Spinal cord (tissue), 10 donors: ENCODE measurements at places on chromosomes 3 and 15. TPM values are rescaled to one million over a fixed set of nuclear protein-coding genes. Genes with fewer than 3 reads are reported as not detected.

MCCC1 gene
- 36.1 TPM for total RNA-seq

DNA sequence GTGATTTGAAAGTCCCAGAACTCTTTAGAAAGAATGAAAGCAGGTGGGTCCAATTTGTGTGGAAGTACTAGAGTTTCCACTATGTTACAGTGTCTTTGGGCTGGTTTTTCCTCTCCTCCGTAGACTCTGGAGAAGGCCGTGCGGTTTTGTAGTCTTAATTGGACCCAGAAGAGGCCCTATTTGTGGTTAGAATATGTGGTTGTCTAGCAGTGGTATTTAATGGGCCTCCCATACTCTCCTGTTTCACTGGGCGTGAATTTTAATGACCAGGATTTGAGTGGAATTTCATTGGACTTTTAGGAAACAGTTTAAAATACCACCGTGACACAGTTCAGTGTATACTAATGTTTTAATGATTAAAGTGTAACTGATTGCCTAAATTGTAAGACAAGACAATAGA lies 182.3 kb downstream of the BBX start:
- H3K4me1 ChIP-seq: peaks cover 3% of the 10 kb centered on the region
- no peaks in the 10 kb centered on the region for H3K27me3 ChIP-seq
- no peak for DNase-seq

SKOR1 gene
- 1.6 TPM for total RNA-seq

DNA sequence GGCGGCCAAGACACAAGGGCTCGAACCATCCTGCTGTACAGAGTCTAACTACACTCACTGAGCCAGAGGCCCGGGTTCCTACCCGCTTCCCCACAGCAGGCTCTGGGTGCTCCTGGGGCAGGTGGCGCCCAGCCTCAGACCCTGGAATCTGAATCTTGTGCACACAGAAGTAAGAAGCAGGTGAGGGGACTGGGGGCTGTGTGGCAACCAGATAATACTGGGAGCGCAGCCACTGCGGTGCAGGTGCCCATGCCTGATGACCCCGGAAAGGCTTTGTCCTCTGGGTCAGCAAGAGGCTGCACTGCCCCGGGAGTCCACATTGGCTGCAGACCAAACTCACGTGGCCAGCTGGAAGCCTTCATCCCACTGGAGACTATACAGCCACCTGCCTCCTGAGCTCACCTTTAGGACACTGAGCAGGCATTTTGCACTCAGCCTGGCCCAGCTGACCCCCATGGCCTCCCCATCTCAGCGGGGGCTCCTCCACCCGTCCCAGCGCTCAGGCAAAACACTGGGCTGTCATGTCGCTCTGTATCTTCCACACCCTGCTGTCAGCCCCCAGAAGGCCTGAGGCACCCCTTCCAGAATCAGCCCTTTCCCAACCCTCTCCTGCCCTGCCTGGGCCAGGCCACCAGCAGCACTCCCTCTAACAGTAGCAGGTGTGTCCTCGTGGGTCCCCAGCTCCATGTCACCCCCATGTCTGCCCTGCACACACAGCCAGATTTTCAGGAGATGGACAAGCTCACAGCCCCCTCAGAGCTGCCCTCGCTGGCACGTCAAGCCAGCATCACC lies 101.0 kb upstream of the IQSEC1 start:
- DNase-seq: no peak
- no peaks in the 10 kb centered on the region for H3K27me3 ChIP-seq
- no peaks in the 10 kb centered on the region for H3K4me1 ChIP-seq
- no peak overlapping the region for H3K27ac ChIP-seq
- H3K4me3 ChIP-seq: no peak overlapping the region

DNA sequence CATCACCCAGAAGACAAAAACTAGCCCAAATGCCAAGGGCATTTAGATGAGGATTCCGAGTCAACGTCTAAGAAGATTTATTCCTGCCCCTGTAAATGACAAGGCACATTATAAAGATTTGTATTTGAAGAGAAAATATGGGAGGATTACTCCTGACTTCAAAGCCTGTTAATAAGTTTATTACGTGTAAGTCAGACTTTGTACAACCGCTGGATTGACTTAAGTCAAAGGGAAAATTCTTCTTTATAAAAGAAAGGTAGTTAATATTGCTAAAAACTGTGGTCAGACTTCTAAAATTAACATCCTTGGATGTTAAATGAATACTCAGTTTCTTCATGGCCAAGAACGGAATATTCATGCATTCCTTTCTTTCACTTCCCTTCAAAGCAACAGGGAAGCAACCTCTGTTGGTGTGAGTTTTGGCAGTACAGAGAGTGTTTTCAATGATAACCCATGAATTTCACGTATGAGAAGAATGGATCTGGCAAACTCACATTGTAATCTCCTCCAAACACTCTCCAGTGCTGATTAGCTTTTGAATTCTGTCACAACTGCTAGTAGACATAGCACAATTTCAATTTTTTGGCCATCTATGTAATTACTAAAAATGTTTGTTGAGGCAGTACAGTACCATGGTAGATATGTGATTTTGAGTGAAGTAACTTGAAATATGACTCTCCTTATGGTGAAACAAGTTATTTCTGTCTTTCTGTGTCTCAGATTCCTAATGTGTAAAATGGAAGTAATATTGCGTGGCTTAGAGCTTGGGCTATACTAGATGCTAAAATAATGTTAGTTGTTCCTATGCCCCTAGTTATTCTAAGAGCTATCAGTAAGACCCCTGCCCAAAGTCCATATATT lies 62.0 kb downstream of the PLD1 start:
- DNase-seq: no peak
- peak overlapping the region; percentile 4 for H3K27ac ChIP-seq
- no peaks in the 10 kb centered on the region for H3K4me1 ChIP-seq
- no peaks in the 10 kb centered on the region for H3K27me3 ChIP-seq

DNA sequence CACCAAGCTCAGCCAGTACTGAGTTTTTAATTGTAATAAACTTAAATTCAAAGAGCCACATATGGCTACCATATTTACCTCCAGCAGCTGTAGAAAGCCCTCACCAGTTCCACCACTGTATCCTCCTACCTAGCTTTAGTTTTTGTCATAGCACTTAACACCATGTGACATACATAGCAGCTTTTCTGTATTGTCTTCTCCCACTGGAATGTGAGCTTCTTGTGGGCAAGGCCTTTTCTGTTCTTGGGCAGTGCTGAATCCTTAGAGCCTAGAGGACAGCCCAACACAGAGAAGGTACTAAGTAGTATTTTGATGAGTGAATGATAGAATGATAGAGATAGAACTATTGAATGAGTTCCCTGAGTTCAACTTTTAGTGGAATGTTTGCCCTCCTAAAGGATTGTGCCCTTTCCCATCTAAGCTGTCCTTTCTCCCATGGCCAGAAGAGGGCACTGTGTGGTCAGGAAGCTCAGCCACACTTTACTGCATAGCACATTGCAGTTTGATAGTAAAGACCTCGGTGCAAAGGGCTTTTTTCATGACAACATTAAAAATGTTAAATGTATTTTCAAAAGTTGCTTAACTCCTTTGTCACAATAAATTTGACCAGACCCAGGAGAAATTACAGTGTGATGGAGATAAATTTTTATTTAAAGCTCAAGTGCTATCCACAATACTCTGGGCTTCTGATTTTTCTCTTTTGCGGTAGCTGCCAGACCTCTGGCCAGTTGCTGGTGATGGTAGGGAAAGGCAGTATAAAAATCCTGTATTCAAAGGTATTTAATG lies 115.8 kb downstream of the GHSR start:
- H3K36me3 ChIP-seq: peaks cover 8% of the 10 kb centered on the region
- H3K27me3 ChIP-seq: no peaks in the 10 kb centered on the region
- no peak overlapping the region for H3K4me3 ChIP-seq
- no peak overlapping the region for H3K27ac ChIP-seq
- peak; percentile 83 for DNase-seq

DNA sequence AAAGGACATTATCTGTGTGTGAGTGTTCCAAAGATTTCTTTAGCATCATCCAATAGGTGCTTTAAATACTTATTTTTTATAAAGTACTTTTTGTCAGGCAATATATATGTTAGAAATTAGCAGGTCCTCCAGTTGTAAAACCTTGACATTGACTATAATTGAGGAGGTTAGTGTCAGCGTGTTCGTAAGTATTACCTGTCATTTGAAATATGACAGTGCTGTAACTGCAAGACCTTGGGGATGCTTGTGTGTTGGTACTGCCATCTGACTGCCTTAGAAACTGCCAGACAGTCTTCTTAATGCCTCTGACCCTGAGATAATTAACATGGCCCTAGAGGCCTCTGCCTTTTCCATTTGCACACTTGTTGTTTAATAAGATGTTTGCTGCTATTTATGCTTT lies 170.7 kb downstream of the NAALADL2 start:
- no peak overlapping the region for H3K4me3 ChIP-seq
- no peaks in the 10 kb centered on the region for H3K4me1 ChIP-seq
- no peak for DNase-seq
- H3K36me3 ChIP-seq: no peaks in the 10 kb centered on the region
- H3K27ac ChIP-seq: no peak overlapping the region
- H3K27me3 ChIP-seq: no peaks in the 10 kb centered on the region

GRCh38 chr3:163863146-163863545 lies 1215.2 kb downstream of the SI start:
- H3K36me3 ChIP-seq: no peaks in the 10 kb centered on the region
- no peaks in the 10 kb centered on the region for H3K27me3 ChIP-seq
- H3K4me1 ChIP-seq: no peaks in the 10 kb centered on the region

DNA sequence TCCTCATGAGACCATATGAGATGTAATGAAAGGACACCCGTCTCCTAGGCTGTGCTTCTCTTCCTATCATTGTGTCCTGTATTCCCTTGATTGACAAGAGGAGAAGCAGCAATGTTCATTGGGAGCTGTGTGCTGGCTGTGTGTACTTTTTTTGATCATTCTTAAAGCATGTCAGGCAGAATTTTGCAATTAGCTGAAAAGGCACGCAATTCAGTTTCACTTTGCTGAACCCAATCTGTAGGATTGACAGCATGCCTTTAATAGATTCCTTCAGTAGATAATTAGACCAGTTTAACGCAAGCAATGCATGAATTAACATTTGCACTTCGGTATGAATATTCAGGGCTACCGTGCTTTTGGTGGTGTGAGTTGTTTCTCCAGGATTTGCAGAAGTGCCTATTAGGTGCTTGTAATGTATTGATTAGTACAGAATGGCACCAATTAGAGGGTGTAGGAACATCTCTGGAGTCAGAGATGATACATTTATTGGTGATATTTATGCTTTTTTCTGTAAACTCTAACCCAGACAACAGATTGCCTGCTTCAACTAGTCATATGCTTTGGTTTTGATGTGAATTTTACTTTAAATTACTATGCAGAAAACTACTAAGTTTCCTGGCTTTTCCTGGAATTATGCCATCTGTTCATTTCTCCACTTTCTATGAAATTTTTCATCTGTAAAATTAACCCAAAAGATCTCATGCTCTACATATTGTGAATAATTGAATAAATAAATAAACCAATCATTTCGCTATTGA lies 114.3 kb downstream of the NSUN3 start:
- no peak for DNase-seq
- H3K4me1 ChIP-seq: no peaks in the 10 kb centered on the region
- no peak overlapping the region for H3K27ac ChIP-seq
- no peak overlapping the region for H3K4me3 ChIP-seq

DNA sequence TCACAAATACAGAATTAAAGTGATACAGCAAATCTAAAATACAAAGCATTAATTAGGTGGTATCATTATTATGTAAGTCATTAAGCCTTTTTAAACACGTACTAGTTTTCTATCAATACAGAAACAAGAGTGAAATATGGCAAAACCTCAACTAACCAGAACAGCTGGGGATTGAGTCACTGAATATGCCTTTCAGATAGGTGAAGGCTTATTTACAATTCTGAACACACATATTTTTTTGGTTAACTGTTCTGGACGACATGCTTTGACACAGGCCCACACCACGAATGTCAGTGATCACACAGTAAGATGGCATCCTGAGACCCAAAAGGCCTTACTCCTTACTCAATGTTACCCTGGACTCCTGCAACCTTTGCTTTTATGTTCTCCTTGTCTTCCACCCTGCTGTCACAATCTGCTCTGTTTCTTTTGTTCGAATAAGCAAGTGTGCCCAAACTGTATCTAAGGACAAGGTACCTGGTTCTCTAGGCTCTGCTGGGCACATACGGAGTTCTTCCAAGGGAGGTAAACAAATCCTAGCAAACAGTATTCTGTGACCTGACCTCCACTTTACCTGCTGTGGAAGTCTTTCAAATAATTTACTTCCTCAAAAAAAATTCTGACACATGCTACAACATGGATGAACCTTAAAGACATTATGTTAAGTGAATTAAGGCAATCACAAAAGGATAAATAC lies 7.0 kb downstream of the SFMBT1 start:
- DNase-seq: no peak
- no peaks in the 10 kb centered on the region for H3K36me3 ChIP-seq
- no peak overlapping the region for H3K27ac ChIP-seq
- H3K4me1 ChIP-seq: no peaks in the 10 kb centered on the region
- no peaks in the 10 kb centered on the region for H3K27me3 ChIP-seq
- H3K4me3 ChIP-seq: no peak overlapping the region

LRRC3B gene
- total RNA-seq: 24.8 TPM

GRCh38 chr3:194494951-194495374 lies 8.2 kb upstream of the ATP13A3 start:
- H3K36me3 ChIP-seq: no peaks in the 10 kb centered on the region
- no peak overlapping the region for H3K27ac ChIP-seq

KIF7 gene
- 5.4 TPM for total RNA-seq

- no peak overlapping the region for H3K4me3 ChIP-seq
- H3K27me3 ChIP-seq: no peaks in the 10 kb centered on the region
- H3K27ac ChIP-seq: no peak overlapping the region
- no peaks in the 10 kb centered on the region for H3K36me3 ChIP-seq
- no peaks in the 10 kb centered on the region for H3K4me1 ChIP-seq
Observed at GRCh38 chr15:48374472-48374871, 43.2 kb downstream of the DUT start.

DNA sequence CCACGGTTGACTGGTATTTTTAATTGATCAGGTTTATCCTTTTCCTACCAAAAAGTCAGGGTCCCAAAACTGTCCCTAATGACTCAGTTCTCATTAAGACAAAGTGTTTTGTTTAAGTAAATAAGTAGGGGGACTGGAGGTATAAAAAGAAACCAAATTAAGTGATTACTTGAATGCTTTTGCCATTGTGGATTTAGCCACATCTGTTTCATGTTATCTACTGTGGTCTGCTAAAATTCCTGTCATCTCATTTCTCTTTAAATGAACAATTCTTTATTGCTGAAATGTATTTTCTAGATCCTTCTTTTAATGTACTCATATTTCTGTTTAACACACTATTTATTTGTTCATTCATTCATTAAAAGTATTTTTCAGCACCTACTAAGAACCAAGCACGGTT lies 625.9 kb upstream of the ADAMTS9 start:
- DNase-seq: no peak
- H3K36me3 ChIP-seq: no peaks in the 10 kb centered on the region
- no peaks in the 10 kb centered on the region for H3K27me3 ChIP-seq
- no peak overlapping the region for H3K27ac ChIP-seq
- H3K4me1 ChIP-seq: no peaks in the 10 kb centered on the region
- no peak overlapping the region for H3K4me3 ChIP-seq

GRCh38 chr3:72964633-72965032 lies 32.0 kb upstream of the PPP4R2 start:
- no peak overlapping the region for H3K4me3 ChIP-seq
- peaks cover 6% of the 10 kb centered on the region for H3K4me1 ChIP-seq
- no peaks in the 10 kb centered on the region for H3K36me3 ChIP-seq
- DNase-seq: no peak
- H3K27ac ChIP-seq: no peak overlapping the region
